ENCODE measurements at places on chromosomes 5 and 9. TPM values are rescaled to one million over a fixed set of nuclear protein-coding genes. Genes with fewer than 3 reads are reported as not detected.

Gene SCGB3A1
- not detected for total RNA-seq

Gene PCDHB4
- 0.18 TPM for total RNA-seq

Gene FOXE1
- not detected for total RNA-seq

Gene SPATA31C1
- total RNA-seq: not detected

Gene TMEM167A
- 73.5 TPM for total RNA-seq

Gene C6
- 26.9 TPM for total RNA-seq

Gene HK3
- total RNA-seq: 0.65 TPM

Gene PCDHGA6
- 1.1 TPM for total RNA-seq

Gene TLE4
- 37.6 TPM for total RNA-seq

Gene WNK2
- total RNA-seq: not detected

Gene ALDH7A1
- 19.3 TPM for total RNA-seq

Gene SMIM3
- total RNA-seq: 71.0 TPM

Gene ZNF462
- total RNA-seq: 6.5 TPM

Gene ICE1
- total RNA-seq: 11.4 TPM

Gene ROR2
- total RNA-seq: 33.4 TPM

Gene CTXN3
- total RNA-seq: not detected

Gene CRHBP
- total RNA-seq: 13.8 TPM

Gene F2R
- total RNA-seq: 127 TPM

Gene GZMA
- not detected for total RNA-seq

Gene CDKN2A
- 8.7 TPM for total RNA-seq

Gene ZDHHC21
- 2.5 TPM for total RNA-seq

Gene RLN2
- not detected for total RNA-seq

Data from cardiac atrium fibroblast (primary cell).